ENCODE measurements at places on chromosomes 1 and 21.

- no peak for DNase-seq
Observed at GRCh38 chr1:78377356-78377928, 113.3 kb upstream of the PTGFR start.

DNA sequence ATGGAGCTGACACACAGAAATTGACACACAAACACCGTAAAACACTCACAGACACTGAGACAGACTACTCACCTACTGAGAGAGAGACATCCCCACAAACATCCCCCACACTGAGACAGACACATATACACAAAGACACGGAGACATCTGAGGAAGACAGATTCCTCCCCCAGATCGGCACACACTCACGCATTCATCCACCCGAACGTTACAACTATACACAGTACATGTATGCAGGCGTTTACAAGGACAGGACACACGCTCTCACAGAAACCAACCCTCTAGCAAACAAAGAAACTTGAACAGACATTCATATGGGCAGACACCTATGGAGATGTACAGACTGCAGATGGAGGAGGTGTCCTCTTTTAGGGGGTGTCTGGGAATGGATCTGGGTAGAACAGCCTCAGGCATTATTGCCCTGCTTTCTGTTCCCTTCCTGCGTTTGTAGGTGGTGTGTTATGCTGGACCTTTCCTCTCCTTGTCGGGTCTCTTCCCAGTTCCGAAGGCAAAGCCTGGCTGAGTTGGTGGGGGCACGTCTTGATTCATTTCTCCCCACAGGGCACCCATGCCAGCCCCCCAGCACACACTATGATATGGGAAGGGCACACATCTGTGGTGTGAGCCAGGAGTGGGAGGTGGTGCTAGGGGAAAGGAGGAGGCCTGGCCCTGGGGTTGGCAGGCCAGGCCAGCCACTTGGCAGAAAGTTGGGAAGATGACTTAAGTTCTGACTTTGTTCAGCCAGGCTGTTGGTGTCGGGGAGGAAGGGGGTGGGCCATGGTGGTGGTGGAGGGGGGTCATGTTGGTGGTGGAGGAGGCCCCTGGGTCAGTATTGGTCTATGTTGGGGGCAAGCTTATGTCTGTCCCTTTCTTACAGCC, 1.5 kb downstream of the KIRREL1 start:
- peak; percentile 66 for DNase-seq

DNA sequence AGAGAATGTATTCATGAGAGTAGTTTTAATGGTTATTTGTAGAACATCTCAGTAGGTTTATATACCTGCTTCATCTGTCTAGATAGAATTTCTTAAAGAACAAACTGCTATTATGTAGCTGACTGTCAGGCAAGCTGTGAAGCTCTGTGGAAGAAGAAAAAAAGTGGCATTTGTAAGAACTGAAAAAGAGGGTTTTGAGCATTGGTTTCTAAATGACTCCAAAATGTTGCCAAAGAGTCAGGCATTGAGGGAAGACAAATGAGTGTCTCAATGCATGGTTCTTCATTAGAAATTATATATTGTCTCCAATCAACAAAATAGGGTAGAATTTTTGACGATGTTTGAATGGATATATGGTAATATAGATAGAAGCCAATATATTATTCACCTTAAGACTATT, 1276.1 kb downstream of the KCNT2 start:
- DNase-seq, result no peak

DNA sequence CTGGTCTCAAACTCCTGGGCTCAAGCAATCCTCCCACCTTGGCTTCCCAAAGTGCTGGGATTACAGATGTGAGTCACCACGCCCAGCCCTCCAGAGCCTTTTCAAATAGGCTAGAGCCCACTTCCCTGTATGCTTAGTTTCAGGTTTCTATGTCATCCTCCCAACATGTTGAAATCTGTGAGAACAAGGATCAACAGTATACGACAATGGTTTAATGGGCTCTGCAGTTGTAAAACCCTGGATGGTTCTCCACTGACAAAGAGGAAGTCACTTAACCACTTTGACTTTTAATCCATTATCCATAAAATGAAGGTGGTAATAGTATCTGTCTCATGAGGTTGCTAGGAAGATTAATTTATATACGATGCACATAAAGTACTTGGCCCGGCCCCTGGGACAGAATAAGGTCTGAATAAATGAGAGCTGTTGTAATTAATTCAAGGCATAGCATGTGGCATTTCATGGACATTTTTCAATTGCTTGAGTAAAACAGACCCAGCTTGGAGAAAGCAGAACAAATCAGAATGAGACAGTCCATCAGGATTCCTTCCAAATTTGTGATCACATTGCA, 113.9 kb upstream of the ZNF648 start:
- DNase-seq, result no peak

GRCh38 chr1:50582346-50582745, 159.1 kb upstream of the DMRTA2 start:
- DNase-seq, result no peak

GRCh38 chr1:89957107-89957506, 37.8 kb upstream of the ZNF326 start:
- no peak for DNase-seq

DNA sequence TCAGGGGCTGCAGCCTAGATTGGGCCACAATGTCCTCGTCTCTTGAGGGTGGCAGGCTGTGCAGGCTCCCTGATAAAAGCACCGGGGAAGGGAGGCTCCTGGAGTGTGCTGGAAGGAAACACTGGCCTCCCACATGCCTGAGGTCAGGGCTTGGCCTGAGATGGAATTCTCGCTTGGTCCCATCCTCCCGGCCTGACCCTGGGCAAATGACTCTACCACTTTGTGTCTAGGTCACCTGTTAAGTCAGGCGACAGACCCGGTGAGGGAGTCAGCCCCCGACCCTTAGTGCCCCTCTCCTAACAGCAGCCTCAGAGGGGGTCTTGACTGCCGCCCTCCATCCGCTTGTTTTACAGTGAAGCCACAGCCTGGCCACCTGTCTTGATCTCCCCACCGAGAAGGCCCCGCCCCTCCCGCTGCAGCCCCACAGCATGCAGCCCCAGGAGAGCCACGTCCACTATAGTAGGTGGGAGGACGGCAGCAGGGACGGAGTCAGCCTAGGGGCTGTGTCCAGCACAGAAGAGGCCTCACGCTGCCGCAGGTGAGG, 2.5 kb downstream of the SMIM1 start:
- DNase-seq, result peak; percentile 58

DNA sequence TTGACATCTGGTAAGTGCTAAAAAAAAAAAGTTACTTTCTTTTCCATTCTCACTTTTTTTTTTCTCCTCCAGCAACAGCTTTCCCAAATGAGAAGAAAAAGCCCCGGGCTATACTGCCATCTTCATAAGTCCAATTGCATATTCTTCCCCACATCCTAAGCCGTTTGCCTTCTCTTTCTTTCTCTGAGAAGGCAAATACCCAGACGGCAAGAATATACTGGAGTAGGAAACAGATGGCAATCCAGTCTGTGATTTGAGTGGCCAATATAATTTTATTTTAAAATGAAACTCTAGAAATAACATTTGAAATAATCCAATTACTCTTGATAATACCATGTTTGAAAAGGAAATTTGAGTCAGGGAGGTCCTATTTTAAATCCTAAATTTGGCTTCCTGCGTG, 44.6 kb upstream of the GREM2 start:
- no peak for DNase-seq

DNA sequence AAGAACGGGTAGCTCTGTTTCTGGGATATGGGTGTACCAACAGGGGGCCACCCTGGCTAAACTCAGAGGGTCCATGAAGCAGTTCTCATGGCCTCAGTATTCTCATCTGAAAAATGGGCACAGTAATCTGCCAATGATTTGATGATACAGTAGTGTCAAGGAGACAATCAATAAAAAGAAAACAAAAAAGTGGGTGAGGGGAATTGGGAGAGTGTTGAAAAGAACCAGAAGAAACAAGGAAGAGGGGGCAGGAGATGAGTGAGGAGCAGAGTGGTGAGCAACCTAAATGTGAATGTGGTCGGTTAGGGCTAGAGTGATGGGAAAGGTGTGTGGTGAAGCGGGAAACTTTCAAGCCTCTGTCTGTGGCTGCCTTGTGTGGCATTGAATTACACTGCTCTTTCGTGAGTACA, 2.0 kb downstream of the SLAMF7 start:
- DNase-seq, result no peak

- no peak for DNase-seq
Observed at GRCh38 chr1:9352377-9353134, 59.9 kb downstream of the SPSB1 start.

- no peak for DNase-seq
Observed at GRCh38 chr1:27379564-27380122, 3.5 kb downstream of the CD164L2 start.

DNA sequence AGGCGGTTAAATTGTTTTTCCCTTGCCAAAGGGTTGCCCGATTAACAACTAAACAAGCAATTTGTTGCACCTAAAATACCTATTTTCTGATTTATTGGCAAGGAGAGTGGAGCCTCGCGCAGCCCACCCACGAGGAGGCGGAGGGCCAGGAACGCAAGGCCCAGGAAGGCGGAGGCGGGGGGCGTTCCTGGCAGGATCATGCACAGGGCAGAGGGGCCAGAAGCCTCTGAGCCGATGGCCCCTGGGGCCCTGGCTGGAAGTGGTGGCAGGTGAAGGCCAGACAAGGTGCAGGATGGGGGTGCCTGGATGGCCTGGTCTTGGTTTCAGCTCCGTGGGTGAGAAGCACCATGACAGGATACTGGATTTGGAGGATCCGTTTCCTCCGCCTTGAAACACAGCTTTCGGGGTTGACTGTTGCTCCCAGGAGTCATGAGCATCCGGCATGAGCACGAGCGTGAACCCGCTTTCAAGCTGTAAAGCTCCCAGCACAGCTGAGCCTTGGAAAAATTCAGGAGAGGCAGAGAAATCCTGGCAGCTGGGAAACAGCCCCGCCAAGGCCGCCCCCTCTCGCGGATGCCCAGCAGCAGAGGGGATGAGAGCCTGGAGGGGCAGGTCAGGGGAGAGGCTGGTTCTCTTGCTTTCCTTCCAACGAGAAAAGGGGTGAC, 35.0 kb downstream of the AJAP1 start:
- no peak for DNase-seq

- no peak for DNase-seq
Observed at GRCh38 chr1:246157516-246157915, 349.6 kb downstream of the SMYD3 start.

- DNase-seq, result no peak
Observed at GRCh38 chr21:43342301-43342881, 84.5 kb downstream of the SIK1 start.

- DNase-seq, result no peak
Observed at GRCh38 chr21:28540514-28540913, 452.2 kb downstream of the LTN1 start.

DNA sequence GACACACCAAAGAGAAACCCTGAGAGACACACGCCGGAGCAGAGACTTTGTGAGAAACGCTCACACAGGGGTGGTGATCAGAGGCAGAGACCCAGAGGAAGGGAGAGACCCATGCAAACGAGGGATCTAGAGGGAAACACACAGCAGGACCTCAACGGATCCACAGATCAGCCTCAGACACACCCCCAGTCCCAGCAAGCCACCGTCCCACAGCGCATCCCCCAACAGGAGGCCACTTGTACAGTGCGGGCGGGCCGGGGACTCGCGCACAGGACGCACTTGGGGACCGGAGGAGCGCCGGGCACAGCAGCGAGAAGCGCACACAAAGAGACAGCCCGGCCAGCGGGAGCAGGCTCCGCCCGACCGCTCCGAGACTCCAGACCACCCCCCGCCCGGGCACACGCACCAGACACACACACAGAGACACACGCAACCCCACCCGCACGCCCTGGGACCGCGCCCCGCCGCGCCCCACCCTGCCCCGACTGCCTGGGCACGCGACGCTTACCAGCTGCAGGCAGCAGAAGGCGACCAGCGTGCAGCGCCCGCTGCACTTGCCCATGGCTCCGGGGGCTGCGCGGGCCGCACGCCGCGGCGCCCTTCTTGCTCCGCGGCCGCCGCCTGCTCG, 587 bp downstream of the NKAIN1 start:
- peak; percentile 69 for DNase-seq

DNA sequence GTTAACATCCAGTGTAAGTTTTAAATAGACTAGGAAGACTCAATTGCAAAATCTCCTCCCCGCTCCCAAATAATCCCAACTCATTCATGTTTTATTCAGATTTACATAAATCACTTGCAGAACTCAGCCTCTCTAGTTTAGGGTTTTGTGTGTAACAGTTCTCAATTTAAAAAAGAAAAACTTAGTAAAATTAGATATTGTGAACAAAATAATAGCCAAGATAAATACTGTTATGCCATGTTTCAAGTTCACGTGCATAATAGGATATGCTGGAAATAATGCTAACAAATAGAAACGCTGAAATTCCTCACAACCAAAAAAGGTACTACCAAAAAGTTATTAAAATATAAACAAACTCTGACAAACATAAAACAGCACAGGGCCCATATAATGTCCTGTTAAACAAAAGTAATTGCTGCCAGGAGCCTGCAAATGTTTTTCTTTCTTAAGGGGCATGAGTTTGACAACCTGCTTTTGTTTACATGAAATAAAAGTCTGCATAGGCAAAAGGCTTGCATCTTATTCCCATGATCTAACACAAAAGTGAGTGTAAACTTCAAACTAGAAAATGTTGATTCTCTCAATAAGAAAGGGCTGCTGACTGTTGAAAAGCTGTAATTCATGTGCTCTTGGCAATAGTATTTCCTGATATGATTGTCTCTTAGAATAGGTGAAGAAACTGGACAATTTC, 2.9 kb downstream of the SERTAD4 start:
- no peak for DNase-seq

GRCh38 chr1:30904962-30905335, 3.6 kb downstream of the SDC3 start:
- DNase-seq, result no peak

DNA sequence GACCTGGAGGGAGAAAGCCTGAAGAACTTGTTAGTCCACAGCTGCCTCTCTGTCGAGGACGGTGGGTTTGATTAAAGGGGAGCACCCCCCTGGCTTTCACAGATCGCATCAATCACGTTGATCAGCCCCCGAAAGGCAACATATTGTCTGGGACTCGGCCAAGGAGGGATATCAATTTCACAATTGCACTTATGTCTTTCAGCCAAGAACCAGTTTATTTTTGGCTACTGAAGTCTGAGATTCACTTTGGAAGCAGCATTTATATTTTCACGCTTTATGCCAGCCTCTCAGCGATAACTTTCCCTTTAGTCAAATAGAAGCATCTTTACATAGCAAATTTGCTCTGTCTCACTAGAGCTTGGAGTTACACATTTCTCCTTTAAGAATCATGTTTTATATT, 253.2 kb upstream of the RRP15 start:
- DNase-seq, result no peak

DNA sequence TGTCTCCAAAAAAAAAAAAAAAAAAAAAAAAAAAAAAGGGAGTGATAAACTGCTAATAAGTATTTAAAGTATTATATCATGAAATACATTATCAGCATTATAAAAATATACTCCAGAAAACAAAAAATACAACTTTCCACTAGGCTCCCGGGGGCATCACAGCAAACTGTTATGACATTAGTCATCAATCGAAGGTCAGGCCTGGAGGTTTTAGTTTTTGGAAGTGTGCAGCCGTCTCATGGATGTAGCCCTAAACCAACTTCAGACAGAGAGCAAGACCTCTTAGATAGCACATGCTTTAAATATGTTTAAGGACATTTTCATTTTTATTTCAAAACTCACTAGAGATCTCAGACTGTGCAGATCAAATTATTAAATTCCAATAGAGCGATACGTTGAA, 106.3 kb downstream of the RERE start:
- DNase-seq, result no peak

GRCh38 chr1:17673329-17674072, 81.6 kb upstream of the ACTL8 start:
- DNase-seq, result no peak
